ENCODE measurements at places on chromosomes 7 and 10.

GRCh38 chr10:91444211-91445182 lies 34.4 kb downstream of the HECTD2 start:
- DNase-seq = no peak

DNA sequence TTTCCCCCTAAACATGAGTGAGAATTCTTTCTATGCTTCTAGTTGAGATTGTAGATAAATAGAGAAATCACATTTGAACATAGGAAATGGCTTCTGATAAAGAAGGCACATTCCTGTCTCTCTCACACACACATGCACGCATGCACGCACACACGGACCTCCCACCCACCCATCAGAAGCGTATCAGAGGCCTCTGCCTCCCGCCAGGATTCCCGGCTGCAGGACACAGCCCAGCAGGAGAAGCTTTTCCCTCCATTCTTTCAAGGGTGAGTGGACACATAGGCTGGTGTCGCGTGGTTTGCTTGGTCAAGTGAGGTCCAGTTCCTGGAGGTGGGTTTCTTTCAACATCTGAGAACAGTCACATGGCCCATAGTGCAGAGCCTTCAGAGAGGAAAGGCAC lies 34.2 kb downstream of the KLF6 start:
- DNase-seq = no peak

DNA sequence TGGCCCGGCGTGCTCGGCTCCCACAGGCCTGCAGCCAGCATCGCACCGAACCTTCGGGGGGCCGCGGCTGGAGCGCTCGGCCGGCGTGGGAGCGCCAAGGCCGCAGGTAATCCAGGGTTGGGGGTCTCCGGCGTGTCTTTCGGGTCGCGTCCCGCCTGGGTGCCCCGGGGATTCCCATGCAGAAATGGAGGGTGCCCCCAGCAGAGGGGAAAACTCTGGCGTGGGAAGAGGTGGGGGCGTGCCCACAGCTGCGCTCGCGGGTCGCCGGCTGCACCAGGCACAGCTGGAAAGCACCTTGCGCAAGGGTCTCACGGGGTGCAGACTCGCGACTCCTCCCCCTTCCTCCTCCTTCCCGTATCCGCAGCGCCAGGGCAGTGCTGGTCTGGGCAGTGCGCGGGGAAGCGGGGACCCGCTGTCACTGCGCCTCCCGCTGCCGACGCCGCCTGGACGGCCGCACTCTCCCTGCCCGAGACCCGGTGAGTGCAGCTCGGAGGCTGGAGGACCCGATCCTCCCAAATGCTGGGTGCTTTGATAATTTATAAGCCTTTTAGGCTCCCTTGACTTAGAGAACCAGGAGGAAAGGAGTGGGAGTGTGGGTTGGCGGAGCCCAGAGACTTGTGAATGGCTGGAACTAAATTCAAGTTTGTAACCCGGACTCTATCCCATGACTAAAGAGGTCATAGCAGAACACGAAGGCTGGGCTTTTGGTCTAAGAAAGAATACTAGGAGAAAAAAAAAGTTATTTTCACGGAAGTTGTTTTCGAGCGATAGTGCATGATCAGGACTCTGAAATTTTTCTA lies 489 bp downstream of the MAP3K8 start:
- peak; percentile 75 for DNase-seq

DNA sequence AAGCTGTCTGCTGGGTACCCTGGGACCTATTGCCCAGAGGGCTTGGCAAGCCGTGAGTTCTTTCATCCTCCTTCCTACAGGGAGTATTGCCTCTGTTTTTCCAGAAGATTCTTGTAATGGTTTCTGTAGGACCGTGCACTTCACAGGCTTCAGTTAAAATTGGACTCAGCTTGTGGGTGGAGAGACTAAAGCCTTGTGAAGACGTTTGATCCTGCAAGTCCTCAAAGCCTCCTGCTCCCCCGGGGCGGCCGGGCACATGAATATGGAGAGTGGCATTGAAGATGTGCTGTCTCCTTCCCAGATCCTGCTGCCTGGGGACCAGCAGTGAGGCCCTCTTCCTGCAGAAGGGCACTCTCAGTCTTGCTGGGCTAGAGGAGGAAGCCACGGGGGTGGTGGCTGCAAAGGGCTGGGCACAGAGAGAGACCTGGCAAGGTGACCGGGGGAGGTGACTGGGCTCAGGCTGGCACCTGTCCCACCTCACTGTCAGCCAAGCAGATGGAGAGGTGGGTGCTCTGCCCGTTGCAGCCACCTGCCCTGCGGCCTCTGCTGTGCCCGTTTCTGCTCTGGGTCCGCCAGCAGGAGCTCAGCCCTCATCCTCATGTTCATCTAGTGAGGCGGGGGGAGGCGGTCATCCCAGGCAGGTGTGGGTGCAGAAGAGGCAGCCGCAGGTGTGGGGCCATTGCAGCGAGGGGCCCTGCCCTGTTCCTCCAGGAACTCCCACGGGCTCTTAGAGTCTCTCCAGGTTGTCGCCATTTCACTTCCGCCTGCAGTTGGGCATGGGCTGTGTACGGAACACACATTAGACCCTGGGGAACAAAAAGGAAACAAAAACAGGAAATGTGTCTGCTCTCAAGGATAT lies 55.7 kb downstream of the TMEM209 start:
- peak; percentile 79 for DNase-seq

GRCh38 chr10:73588656-73589055 lies 2.5 kb downstream of the USP54 start:
- DNase-seq = no peak

GRCh38 chr10:118737603-118738302 lies 17.0 kb downstream of the CACUL1 start:
- DNase-seq = no peak

GRCh38 chr10:116974456-116975005 lies 30.5 kb downstream of the SHTN1 start:
- no peak for DNase-seq

DNA sequence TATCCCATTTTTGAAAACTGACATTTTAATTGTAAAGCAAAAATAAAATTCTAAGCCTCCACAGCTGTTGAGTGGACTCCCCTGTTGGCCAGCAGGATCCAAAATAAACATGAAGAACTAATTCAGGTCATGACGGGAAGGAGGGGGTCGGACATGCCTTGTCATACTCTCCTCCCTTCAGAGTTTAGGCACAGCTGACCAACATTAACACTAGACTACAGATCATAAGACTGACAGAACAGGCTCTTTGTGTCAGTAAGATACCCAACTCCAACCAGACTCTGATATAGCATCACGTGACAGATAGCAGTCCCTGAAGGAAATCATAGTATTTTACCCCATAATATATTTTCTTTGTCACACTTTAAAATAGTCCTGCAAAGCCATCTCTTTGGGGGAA lies 20.9 kb upstream of the ZNF12 start:
- no peak for DNase-seq

- no peak for DNase-seq
Measured at GRCh38 chr7:138900035-138900828, 81.0 kb downstream of the KIAA1549 start.

GRCh38 chr7:131767591-131767990 lies 211.2 kb upstream of the PODXL start:
- DNase-seq = no peak

DNA sequence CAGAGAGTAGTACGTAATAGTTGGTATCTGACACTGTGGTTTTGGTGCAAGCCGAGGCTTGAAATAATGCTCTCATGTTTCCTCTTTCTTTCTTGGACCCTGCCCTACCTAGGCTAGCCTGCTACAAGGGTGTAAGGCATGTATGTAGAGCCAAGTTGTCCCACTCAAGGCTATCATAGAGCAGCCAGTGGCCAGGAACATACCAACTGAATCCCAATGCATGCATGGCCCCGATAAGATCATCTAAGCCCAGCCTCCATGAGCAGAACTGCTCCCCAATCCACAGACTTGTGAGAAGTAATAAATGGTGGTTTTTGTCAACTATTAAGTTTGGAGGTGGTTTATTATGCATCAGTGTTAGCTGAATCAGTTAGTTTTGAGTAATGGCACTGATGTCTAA lies 250.2 kb downstream of the SH2D4B start:
- DNase-seq = no peak

GRCh38 chr7:2863461-2864066 lies 19.5 kb upstream of the GNA12 start:
- DNase-seq = no peak

All from germinal center (tissue), 1 donor.